ENCODE measurements at places on chromosomes 6 and 20. TPM values are rescaled to one million over a fixed set of nuclear protein-coding genes. Genes with fewer than 3 reads are reported as not detected.

DNA sequence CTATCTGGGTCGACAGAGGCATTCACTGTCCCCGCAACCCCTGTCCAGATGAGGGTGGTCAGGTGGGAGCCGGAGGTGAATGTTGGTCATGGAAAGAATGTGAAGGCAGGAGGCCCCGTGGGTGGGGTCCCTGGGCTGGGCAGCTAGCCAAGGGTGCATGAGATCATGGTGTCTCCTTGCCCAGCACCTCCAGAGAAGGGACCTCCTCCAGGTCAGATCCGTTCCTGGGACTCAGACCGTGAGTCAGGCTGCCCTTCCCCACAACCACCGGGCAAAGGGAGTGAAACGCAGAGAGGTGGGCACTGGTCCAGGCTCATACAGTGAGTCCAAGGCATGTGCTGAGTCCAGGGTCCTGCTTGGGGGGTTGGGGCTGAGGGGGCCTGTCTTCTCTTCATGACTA is 3.5 kb downstream of the FOXS1 start:
- no peak for DNase-seq

- no peak for DNase-seq
These were observed 260.3 kb downstream of the CD109 start for GRCh38 chr6:73956305-73956704.

DNA sequence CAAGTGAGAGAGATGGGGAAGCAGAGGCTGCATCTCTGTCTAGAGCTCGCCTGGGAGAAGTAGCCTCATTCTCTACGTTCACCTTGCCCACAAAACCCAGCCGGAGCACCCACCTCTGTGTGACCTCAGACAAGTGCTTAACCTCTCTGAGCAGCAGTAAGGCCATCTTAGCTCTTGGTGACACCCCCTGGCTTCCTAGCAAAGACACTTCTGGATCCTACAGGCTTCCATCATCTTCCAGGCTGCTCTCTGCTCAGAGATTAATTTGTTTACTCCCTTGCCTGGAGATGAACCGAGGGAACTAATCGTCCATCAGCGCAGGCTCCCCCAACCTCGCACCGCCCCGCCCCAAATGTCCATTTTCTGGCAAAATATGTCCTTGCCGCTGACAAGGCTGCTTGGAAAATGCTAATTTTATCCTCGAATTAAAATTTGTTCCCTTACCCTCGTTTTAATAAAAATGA is 24.0 kb upstream of the CTNNBL1 start:
- no peak for DNase-seq

DNA sequence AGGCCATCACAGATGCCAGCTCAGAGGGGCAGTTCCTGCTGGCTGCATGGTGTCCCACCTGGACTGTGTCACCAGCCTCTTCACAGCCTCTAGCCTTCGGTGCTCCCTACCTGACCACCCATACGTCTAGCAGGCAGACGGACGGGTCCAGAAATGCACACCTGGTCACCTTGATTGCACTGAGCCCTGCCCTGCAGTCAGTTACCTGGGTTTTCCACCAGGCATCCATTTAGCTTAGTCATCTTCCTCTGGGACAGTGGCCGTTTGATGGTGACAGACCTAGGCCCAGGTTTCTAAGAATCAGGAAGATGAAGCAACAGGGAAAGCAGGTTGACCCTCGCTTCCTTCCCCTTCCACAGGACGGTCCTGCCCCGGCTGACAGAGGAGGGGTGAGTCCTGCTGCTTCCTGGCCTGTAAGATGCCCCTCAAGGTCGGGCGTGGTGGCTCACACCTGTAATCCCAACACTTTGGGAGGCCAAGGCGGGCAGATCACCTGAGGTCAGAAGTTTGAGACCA is 9.8 kb upstream of the BPI start:
- no peak for DNase-seq

GRCh38 chr20:58135441-58136148 is 92.9 kb downstream of the ANKRD60 start:
- no peak for DNase-seq

- no peak for DNase-seq
These were observed 76.0 kb downstream of the SLX4IP start for GRCh38 chr20:10511170-10511508.

DNA sequence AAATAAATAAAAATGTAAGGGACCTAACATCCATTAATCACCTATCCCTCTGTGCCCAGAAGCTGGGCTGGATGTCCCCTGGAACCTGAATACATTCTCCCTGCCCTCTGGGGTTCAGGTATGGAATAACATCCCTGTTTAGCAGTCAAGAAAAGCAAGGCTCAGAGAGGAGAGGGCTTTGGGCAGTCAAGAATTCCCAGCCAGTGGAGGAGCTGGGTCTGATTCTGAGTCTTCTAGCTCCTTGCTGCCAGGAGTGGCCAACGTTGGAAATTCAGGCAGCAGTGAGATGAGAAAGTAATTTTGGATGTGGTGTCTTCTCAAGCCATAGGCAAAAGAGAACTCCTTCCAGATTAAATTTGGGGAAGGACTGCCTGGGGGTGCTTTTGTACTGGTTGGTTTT is 42.6 kb upstream of the ZNFX1 start:
- no peak for DNase-seq

- peak; percentile 82 for DNase-seq
These were observed 59.5 kb downstream of the NINL start for GRCh38 chr20:25525867-25526266.

DNA sequence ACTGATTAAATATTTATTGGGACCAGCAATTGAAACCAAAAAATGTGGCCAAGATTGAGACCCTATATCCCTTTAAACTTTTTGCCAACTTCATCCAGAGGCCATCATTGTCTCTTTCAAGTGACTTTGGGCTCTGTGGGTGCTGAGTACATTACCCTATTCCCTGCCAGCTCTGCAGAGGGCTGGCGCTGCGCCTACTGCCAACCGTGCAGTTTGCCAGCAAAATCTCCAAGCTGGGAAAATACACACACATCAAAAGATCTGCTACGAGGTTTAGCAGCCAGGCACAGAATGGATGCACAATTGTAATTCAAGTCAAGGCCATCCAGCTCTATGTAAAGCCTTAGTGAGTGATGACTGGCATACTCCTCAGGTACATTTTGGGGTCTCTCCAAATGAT is 125.0 kb downstream of the CBLN4 start:
- DNase-seq, result no peak

GRCh38 chr6:44534291-44534690 is 146.8 kb downstream of the CDC5L start:
- DNase-seq, result no peak

GRCh38 chr20:33394718-33395117 is 6.6 kb downstream of the CDK5RAP1 start:
- DNase-seq, result no peak

DNA sequence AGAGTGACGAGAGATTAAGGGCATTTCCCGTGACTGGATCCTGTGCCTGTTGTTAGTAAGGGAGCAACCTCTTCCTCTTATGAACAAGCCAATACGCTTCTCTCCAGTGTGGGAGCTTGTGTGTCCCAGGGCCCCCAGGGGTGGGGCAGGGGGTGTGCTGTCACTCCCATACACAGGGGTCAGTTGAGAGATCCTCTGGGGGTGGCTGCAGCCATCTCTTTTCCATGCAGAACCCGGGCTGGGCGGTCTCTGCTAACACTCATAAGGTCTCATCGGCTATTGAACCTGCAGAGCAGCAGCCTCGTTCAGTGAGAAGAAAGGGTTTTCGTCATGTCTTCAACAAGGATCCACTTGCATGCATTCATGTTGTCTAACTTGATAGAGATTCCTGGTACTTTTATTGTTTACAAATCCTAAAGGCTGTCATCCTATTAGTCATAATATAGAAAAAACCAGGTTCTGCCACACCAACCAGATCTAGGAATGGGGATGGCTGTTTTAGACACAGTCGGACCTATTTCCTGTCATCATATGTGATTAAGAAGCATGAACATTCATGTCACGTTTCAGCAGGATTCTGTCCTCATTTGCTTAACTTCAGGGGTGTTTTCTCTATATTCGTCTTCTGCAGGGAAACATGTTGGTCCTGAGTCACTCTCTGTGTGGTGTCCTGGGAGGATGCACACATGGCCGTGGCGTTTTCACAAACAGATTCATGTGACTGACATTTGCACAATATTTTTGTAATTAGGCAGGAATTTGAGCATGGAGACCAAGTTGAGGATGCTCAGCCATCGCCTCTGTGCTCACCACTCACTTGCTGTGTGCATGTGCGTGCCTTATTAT is 13.3 kb upstream of the THBS2 start:
- DNase-seq, result no peak

DNA sequence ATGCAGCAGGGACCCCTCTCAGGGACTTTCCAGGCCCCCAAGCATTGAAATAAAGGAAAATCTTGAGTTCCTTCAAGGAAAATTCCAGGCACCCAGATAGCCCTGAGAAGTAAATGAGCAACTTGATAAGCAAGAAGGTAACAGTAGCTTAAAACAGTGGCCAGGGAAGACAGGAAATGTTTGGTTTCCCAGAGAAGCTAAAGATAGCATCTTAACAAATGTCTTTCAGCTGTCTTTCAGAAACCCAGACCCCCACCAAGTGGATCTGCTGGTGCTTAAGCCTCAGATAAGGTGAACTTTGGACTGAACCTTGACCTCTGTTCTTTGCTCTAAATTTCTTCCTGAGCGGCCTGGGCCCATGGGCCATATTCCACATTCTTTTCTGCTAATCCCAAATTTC is 117.8 kb upstream of the CST7 start:
- DNase-seq, result no peak

- no peak for DNase-seq
These were observed 123.1 kb upstream of the CDYL start for GRCh38 chr6:4653141-4653540.

DNA sequence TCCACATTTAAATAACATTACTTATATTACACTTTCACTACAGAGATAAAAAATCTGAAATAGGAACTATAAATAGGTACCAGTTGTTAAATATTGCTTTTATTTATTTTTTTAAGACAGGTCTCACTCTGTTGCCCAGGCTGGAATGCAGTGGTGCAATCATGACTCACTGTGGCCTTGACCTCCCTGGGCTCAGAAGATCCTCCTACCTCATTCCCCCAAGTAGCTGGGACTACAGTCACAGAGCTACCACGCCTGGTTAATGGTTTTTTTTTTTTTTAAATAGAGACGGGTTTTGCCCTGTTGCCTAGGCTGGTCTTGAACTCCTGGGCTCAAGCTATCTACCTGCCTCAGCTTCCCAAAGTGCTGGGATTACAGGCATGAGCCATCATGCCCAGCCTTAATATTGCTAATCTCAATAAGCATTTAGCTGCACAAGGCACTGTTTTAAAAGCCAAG is 17.3 kb downstream of the EEF1E1 start:
- peak; percentile 69 for DNase-seq

DNA sequence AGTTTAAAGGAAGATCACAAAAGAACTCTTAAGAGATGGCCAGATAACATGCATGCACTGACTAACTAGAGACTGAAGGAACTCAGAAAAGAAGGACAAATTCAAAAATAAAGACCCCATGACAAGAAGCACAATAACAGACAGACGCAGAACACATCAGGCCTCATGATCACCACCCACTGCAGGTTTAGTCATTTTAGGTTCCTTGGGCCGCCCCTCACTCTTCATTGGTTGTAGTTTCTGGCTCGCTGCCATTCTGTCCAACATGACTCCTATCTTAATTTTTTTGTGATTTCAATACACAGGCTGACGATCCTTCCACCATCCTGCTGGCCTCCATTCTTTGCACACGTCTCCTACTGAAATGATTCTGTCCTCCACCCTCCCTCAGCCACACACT is 21.6 kb downstream of the STX7 start:
- DNase-seq, result no peak

DNA sequence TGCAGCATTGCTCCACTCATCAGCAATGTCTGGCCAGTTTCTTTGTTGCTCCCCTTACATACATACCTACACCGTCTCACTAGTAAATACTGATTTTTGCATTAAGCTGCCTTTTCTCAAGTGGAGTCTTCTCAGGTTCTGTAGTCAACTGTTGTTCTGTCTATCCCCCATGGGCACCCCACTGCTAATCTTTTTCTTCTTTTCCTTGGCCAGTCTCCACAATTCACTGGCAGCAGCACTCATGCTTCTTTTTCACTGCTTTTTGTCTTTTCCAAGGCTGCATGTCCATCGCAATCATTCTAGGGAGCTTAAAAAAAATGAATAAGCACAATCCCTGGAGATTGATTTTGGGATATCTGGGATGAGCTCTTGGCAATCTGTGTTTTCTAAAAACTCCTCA is 10.3 kb upstream of the ERVFRD-1 start:
- peak; percentile 23 for DNase-seq

DNA sequence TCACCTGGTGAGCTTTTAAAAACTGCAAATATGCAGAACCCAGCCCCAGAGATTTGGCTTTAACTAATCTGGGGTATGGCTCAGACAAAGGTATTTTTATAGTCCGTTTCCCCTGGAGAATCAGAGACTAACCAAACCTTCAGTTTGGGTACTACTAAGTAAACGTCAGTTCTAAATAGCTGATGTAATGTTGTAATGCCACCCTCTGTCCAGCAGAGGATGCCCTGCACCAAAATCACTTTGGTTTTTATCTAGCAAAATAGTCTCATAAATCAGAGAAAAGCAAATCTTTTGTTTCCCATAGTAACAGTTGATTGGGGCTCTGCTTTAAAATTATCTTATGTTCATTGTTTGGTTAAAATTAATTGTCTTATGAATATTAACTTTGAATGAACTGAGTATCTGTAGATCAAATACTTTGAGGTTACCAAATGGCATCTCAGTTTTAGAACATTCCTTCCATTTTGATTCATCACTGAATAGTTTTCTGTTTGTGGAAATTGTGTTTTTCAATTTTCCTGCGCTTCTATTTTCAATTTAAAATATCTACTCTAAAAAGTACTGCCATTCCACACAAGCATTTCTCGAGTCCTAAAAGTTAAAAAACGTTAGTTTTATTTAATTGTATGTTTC is 278.3 kb upstream of the PLCB4 start:
- peak; percentile 47 for DNase-seq

DNA sequence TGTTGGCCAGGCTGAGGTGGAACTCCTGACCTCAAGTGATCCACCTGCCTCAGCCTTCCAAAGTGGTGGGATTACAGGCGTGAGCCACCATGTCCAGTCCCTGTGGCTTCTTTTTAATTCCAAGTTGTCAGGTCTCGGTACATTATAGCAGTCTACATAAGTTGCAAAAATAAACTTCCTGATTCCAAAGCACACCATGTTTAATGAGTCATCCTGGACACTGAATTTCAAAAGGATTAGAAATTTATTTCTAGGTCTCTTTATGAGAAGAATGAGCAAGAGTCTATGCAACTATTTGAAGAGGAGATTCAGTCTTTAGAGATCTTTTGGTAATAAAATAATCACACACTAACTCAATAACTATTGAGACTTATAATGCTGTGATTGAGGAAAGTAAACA is 63.9 kb upstream of the MCHR2 start:
- DNase-seq, result no peak

GRCh38 chr6:154440022-154440421 is 70.5 kb downstream of the CNKSR3 start:
- DNase-seq, result no peak

GRCh38 chr6:4607793-4608192 is 168.4 kb upstream of the CDYL start:
- DNase-seq, result no peak

The PSORS1C1 gene
- 0.53 TPM for polyA plus RNA-seq

The DDRGK1 gene
- polyA plus RNA-seq, result 26.1 TPM

The C6orf163 gene
- 0.90 TPM for polyA plus RNA-seq

The TBX18 gene
- polyA plus RNA-seq, result 9.7 TPM

The STX11 gene
- 2.4 TPM for polyA plus RNA-seq

The BPIFB3 gene
- polyA plus RNA-seq, result not detected

The RBM24 gene
- polyA plus RNA-seq, result 240 TPM

The SLC12A5 gene
- 0.48 TPM for polyA plus RNA-seq

All from muscle of back (tissue), 13 donors.